ENCODE measurements at places on chromosomes 11 and 22. TPM values are rescaled to one million over a fixed set of nuclear protein-coding genes. Genes with fewer than 3 reads are reported as not detected.

Gene C11orf16
- total RNA-seq: 1.4 TPM

Gene CLTCL1
- 3.5 TPM for total RNA-seq

Gene CPT1B
- 5.2 TPM for total RNA-seq

Gene IGF2
- total RNA-seq: 412 TPM

Gene ART1
- total RNA-seq: not detected

Gene ANKK1
- 0.63 TPM for total RNA-seq

Gene APOA5
- total RNA-seq: not detected

Gene BATF2
- 1.7 TPM for total RNA-seq

Gene PTS
- total RNA-seq: 26.3 TPM

Gene OR51B2
- total RNA-seq: 0.83 TPM

Gene KCNA4
- total RNA-seq: not detected

Gene HEPN1
- total RNA-seq: not detected

Gene DMC1
- total RNA-seq: 0.95 TPM

Gene ZFPL1
- 30.7 TPM for total RNA-seq
